WTC11 (cell line): ENCODE measurements at places on chromosomes 4 and X. TPM values are rescaled to one million over a fixed set of nuclear protein-coding genes. Genes with fewer than 3 reads are reported as not detected.

DNA sequence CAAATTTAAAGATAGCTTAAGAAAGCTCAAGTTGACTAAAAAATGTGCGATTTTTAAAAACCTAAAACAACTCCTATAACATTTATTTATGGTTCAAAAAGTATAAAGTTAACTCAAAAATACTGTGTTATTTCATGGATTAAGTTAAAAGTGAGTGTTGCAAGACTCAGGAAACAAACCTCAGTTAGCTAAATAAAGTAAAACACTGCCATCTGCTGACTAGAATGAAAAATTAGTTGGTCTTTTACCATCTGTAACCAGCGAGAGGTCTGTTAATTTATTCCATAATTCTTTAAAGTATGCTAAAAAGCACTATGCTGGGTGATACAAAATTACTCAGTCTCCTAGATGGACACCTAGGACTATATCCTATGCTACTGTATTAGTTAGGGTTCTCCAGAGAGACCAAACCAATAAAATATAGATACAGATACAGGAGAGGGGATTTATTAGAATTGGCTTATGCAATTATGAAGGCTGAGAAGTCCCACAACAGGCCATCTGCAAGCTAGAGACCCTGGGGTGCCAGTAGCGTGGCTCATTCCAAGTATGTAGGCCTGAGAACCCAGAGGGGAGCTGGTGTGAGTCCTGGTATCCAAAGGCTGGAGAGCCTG is 4.9 kb upstream of the WDFY3 start:
- H3K36me3 ChIP-seq, result no peaks in the 10 kb centered on the region
- no peak overlapping the region for H3K27ac ChIP-seq
- 0 out of 2 replicates have a peak, but pooled peaks cover 2% of the 10 kb centered on the region for H3K27me3 ChIP-seq
- DNase-seq, result no peak
- peaks cover 27% of the 10 kb centered on the region for H3K4me1 ChIP-seq

Gene LNX1
- 4.3 to 5.9 TPM (median 4.5 TPM) in 3 replicates for total RNA-seq

- no peak overlapping the region for H3K4me3 ChIP-seq
- no peaks in the 10 kb centered on the region; the same call in 1 of the 2 replicates for H3K27me3 ChIP-seq
- no peak for DNase-seq
- no peaks in the 10 kb centered on the region for H3K36me3 ChIP-seq
Measured at GRCh38 chr4:37769391-37769989, 57.0 kb upstream of the PGM2 start.

Gene PABPC4L
- 3.6 to 4.1 TPM (median 3.8 TPM) in 3 replicates for total RNA-seq

DNA sequence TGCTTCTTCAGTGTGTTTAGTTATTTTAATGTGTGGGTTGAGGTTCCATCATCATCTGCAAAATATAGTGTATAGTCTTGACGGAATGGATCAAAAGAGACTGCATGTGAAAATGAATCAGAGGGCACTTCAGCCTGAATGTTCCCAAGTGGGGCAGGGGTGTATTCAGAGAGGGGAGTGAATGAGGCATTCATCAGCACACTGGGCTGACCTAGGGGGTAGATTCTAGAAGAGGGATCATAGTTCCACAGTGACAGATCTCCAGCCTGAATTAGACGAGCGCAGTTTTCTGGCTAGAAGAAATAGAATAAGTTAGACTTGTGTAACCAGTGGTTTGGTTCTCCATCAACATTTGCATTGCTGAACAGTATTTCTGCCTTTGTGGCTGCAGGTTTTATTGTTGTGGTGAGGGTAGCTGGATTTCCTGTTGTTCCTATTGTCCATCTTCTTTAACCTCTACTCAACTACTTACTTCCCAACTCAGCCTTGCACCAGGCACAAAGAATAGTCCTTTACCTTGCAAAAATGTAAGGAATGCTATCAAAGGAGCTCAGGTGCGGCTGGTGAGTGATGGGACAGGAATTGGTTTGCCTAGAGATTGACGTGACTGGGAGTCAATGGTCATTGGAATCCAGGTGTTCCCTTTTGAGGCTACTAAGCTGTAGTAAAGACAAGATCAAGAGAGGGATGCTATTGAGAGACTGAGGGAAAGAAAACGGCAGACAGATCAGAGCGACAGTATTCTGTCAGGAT is 50.9 kb downstream of the NAP1L5 start:
- H3K27me3 ChIP-seq, result no peaks in the 10 kb centered on the region
- peak; percentile 25 for DNase-seq
- peaks cover 8% of the 10 kb centered on the region for H3K36me3 ChIP-seq
- no peak overlapping the region for H3K4me3 ChIP-seq
- H3K27ac ChIP-seq, result peak overlapping the region; percentile 88

DNA sequence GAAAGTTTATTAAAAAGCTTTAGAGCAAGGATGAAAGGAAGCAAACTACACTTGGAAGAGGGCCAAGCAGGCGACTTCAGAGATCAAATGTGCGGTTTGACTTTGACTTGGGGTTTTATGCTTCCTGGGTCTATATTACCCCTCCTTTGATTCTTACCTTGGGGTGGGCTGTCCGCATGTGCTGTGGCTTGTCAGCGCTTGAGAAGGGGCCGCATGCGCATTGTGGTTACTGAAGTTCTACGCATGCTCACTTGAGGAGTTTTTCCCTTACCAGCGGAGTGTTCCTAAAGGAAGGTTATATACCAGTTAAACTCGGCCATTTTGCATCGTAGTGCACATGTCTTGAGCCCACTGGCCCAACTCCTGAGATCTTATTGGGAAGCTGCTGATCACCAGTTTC is 9.9 kb downstream of the ZNF157 start:
- no peaks in the 10 kb centered on the region for H3K36me3 ChIP-seq
- H3K27me3 ChIP-seq, result no peaks in the 10 kb centered on the region
- H3K27ac ChIP-seq, result peak overlapping the region; percentile 49; the same call in 1 of the 2 replicates
- H3K4me1 ChIP-seq, result peaks cover 31% of the 10 kb centered on the region

- no peak for DNase-seq
- no peak overlapping the region for H3K27ac ChIP-seq
- no peaks in the 10 kb centered on the region for H3K27me3 ChIP-seq
Measured at GRCh38 chr4:7813674-7814073, 126.0 kb downstream of the AFAP1 start.

DNA sequence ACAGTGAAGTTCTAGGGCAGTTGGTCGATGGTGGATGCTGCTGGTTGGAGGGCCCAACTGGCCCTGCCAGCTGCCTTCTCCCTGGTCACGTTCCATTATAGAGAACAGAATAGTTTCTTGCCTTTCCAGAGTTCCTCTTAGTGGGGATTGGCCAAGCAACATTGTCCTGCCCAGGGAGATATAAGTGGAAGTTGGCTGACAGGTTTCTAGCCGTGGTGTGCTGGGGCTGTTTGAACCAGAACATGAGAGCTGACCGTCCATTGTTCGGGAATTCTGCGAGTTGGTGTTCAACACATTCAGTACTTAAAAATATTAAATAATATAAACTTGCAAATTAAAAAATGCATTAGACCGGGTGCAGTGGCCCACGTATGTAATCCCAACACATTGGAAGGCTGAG is 3.5 kb upstream of the AFAP1 start:
- no peak for DNase-seq
- peaks cover 5% of the 10 kb centered on the region for H3K27me3 ChIP-seq
- peaks cover 23% of the 10 kb centered on the region for H3K4me1 ChIP-seq
- H3K36me3 ChIP-seq, result no peaks in the 10 kb centered on the region
- H3K4me3 ChIP-seq, result no peak overlapping the region
